ENCODE measurements at places on chromosomes 4 and X.

GRCh38 chr4:1713003-1713851, 1.1 kb upstream of the SLBP start:
- DNase-seq = no peak

- no peak for DNase-seq
These were observed 23.9 kb downstream of the MOB1B start for GRCh38 chr4:70925899-70926635.

DNA sequence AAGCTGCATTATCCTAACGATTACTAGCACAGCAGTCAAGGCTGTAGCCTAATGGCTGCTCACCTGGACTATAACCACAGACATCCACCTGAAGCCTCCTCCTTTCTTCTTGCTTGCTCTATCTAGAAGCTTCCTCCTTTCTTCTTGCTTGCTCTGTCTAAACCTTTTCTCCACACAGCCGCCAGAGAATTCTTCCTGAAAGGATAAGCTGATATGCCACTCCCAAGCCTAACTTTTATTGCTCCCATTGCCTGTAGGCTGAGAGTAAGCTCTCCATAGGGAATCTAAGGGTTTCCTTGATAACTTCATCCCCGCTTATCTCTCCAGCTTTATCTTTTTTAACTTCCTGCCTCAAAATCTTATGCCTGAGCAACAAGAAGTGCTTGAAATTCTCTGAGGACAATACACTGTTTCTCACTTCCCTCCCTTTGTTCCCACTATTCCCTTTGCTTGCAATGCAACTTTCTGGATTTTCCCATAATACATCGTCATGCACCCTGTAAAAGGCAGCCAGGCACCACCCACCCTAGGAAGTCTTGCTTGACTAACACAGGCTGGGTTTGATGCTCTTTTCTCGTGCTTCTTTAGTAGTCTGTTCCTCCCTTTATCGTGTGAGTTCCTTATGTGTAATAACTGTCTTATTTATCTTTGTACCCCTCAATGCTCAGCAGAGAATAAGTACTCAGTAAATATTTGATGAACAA, 1.4 kb upstream of the LRIT3 start:
- no peak for DNase-seq

DNA sequence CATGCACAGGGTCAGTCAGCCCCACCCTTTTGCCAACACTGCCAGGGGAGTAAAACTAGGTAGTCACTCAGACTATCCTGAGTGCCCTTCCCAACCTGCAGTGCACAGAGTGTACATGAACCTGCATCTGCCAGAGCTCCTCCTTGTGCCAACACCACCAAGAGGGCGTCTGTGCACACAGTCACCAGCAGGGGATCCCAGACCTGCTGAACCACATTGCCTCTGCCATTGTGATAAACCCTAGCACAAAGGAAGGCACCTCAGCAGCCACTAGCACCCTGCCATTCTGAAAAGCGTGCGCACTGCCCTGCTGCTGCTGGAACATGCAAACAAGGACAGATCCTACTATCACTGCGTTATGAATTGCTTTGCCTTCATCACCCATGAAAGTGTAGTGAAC, 247.8 kb upstream of the POU3F4 start:
- DNase-seq = no peak

GRCh38 chrX:20352935-20353336, 86.2 kb upstream of the RPS6KA3 start:
- no peak for DNase-seq

DNA sequence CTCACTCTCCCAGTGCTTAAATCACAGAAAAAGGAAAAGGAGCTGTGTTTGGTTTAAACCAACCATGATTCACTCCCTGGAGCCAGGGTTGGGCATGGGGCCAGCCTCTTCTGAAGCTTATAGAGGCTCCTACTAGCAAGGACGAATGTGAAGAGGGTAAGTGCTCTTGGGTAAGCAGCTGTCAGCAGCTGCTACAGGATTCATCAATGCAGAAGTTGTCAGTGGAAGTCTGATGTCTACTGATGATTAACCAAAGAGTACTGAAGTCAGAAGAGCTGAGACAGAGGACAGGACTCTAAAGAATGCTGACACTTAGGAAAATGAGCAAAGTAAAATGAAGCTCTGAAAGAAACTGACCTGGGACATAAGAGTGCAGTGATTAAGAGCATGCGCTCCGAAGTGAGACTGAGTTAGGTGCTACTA, 32.7 kb upstream of the JADE1 start:
- DNase-seq = no peak

GRCh38 chr4:82402196-82402775, 28.0 kb downstream of the HNRNPDL start:
- DNase-seq = no peak

DNA sequence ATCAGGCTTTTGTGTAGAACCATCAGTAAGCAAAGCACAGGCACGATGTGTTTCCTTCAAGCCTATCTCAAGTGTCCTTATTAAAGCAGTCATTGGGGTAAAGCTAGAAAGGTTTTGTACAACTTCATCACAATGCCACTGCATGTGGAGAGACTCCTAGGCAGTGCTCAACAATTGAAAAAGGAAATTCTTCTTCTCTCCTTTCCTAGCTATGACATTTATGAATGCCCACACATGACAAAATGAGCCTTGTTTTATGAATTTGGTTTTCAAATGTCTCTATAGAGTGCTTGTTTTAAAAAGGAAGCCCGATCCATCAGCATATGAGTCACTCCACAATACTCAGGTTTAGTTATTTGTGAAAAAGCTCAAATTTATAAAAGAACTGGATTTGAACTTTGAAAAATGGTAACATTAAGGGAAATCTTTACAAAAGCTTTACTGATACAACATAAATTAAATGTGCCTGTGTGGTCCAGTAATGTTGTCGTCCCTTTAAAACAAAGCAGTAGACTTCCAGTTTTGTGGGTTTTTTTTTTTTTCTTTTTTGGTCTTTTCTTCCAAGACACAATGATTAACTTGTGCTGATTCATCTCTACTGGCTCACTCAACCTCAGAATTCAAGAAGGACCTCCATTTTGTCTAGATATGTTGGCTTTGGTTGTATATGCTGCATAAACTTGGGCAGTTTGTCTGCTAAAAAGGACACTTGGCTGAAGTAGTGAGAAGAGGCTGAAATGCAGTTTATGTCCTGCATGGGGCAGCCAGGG, 273.8 kb downstream of the GASK1B start:
- no peak for DNase-seq

DNA sequence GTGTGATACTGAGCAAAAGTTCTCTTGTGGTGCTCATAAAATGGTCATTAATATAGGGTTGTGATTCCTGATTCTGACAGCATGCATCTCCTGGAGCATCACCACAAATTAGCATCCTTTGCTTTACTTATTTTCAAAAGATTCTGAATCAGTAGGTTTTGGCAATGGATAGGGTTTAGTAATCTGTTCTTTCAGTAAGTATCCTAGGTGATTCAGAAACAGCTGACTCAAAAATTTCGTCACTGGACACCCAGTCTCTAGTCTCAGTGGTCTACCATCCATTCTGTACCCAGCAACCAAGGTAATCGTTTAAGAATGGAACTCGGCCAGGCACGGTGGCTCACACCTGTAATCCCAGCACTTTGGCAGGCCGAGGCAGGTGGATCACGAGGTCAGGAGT, 4.1 kb downstream of the CBLL2 start:
- no peak for DNase-seq

DNA sequence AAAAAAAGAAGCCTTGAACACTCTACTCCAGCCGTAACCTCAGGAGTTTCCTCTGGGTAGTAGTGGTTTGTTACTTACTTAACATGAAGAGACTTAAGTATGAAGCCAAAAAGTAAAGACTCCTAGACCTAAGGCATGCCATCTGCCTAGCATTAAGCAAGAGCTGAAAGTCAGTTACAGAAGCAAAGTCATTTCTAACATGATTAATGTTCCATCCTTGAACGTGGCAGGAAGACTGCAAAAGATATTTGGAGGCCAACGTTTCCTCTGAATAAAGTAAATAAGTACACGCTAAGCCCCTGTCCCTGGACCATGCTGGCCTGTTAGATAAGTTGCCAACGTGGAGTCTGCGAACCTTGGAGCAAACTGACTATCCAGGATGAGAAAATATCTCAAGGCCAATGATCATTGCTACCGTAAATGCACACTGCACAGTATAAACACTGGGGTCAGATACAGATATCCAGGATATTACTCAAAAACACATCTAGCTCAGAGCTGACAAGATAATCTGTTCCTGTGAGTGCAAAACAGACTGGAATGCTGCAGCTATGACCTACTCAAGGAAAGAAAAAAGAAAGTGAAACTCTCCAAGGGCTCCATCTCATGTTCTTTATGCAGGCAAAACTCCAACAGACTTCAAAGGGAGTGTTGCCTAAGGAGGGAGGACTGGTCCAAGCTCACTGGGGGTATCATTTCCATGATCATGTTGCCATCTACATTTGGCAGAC, 255.8 kb downstream of the COL25A1 start:
- no peak for DNase-seq

DNA sequence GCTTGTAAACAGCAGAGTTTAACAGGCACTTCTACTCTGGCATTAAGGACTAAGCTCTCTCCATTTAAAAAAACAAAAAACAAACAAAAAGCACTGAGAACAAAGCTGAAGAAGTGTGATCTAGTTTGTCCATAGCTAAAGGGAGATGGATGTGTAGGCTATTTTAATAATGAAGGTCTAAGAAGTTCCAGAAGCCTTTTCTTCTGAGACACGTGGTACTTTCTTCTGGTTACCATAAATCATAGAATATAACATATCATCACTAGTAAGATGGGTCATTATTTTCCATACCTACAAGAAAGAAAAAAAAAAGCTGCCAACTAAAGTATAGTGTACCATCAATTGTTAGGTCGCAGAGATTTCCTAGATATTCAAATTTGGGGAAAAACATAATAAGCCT, 722 bp upstream of the NBDY start:
- no peak for DNase-seq

GRCh38 chr4:151226004-151226932, 50.7 kb upstream of the PRSS48 start:
- DNase-seq = no peak

DNA sequence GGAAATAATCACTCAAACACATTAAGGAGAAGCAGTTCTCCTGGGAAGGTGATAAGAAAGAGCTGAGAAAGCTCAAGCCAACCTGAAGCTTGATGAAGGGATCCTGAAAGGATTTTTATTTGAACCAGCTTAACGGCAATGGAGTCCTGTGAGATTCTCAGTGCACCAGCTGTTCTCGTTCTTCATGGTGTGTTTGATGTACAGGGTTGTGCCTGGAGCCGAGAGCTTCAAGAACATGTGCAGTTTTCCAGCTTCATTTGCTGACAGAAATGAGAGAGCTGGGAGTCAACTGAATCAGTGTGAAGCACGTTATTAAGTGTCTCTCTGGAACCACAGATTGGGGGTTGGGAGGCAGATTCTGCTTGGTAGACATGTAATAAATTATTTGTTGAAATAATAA, 115.7 kb downstream of the ANKRD50 start:
- DNase-seq = no peak

GRCh38 chrX:100946299-100946927, 17.7 kb upstream of the XKRX start:
- DNase-seq = no peak

DNA sequence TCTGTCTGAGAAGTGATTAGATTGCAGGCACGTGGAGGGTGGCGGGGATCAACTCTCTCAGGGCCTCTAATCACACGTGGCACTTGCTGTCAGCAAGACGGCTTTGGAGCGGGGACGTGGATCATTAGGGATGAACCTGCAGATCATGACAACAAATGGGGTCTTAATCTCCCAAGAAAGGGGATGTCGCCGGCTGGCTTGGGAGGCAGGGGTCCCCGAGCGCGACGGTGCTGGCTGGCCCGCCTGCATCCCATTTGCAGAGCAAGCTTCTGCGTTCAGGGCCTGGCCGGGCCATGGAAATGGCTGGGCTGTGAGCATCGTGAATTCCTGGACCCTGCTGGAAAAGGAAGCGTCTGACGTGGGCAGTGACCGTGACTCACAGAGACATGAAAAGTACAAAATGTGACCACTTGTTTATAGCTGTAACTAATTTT, 85.1 kb upstream of the SHOX start:
- DNase-seq = no peak

DNA sequence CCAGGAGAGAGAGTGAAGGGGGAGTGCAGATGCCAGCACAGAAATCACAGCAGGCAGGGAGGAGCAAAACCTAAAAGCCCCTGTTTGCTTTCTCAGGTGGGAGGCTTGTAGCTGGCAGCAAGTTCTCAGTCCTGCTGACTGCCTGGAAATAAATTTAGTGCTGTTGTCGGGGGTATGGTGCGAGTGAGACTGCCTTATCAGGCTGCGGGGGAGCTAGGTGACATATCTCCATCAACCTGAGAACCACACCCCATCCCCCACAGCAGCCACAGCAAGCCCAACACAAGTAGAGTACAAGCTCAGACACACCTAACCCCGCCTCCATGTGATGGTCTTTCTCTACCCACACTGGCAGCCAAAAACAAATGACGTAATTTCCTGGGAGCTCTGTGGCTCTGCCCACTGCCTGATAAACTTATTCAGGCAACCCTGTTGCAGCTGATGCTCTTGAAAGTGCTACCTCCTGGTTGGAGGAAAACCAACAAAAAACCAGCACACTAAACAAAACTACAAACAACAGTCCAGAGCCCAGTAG, 953.4 kb upstream of the NDST4 start:
- DNase-seq = no peak

DNA sequence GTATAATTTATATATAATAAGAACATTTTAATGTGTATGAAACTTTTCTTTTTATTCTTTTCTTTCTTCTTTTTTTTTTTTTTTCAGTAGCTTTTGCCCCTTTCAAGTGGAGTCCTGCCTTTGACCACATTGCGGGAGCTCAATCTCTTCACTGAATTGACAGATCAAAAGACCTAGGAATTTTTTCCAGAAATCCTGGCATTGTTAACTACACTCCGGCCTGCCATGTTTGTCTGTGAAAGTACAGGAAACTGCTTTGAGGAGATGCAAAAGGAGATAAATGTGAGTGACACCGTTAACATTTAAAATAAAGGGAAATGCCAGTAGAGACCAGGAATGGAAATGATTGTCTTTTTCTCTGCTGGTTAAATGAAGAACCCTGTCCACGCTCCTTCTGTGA, 159.3 kb upstream of the VCX3A start:
- no peak for DNase-seq

DNA sequence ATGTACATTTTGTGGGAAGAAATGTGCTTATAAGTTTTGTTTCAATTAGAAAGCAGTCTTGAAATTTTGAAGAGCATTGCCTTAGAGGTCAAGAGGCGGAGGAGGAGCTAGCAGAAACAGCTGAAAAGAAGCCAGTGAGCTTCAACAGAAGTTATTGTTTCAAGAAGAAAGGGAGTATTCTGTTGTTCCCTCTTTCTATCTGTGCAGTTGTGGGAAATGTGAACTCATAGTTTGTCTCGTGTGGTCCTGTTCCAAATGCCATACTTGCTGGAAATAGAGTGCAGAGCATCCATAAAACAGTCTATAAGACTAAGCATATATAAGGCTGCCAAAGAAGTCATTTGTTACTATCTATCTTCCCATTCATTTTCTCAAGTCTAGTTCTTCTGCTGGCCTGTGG, 1015.7 kb downstream of the DMD start:
- no peak for DNase-seq

All from GM12864 (cell line).